CD4-positive, alpha-beta T cell treated with Interleukin-15 for 4 hours (primary cell): ENCODE measurements at places on chromosomes 3 and 15.

DNA sequence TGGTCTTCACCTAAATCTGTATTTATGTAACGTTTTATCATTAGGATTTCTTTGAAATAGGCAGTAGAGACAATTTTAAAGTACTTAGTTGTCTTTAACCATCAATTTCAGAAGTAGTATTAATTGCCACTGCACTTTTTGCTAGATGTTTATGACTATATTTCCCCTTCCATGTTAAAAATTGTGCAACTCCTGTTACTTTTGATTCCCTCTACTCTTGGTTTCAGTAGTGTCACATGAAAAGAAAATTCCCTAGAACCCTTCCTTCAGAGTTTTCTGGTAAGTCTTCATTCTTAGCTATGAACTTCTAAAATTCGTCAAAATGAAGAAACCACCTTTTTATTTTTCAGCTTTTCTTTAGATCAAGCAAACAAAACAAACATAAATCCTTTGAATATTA lies 7.1 kb downstream of the PIAS1 start:
- DNase-seq, result no peak

GRCh38 chr15:71167445-71168165 lies 52.3 kb downstream of the THSD4 start:
- DNase-seq, result no peak

- DNase-seq, result no peak
These were observed 157.9 kb upstream of the NUDT16 start for GRCh38 chr3:131223373-131224289.

DNA sequence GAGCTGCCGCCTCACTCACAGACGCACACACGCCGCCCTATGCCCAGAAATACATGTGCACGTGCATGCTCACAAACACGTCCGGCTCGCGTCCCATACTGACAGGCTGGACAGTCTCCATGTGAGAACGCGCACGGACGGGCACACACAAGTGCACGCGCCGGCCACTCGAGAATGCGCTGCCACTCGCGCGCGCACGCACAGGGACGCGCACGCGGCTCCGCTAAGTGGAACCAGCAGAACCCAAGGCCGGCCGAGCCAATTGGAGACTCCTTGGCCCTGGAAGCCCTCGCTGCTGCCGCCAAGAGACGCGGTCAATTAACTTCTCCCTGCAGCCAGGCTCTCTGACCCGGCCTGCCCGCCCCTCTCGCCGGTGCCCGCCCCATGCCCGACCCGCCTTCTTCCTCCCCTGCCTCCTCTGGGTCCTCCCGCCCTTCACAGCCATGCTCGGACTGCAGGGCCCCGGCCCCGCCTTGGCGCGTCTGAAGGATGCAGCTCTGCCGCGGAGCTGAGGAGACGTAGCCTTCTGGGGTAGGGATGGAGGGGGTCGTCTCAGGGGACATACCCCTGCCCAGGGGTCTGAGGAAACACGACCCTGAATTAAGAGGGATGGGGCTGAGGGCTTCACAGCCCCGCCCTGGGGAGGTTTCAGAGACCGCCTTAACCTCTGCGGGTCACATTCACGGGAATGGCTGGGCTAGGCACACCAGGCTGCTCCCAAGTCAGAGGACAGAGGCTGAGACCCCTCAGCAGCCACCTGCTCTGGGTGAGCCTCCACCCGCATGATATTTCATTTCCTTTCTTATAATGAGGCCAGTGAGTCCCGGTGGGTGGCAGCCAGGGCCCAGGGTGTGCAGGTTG lies 15.0 kb downstream of the PTH1R start:
- DNase-seq, result no peak

DNA sequence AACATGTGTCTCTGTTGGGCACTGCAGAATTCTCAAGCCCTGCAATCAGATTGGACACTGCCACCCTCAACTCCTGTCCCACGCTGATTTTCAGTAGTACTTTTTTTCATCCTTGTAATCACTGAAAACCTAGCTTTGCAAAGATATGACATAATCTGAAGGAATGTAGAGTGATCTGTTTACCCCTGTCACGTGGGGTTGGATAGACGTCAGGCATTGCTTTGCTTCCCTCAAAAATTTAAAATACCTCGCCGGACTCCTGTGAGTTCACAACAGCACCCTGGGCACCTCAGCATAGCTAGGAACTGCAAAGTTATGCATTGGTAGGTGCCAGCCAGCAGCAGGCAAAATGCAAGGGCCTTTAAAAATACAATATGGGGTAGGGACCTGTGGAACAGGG lies 71.1 kb upstream of the OXTR start:
- no peak for DNase-seq

- DNase-seq, result no peak
These were observed 49.3 kb upstream of the IGF2BP2 start for GRCh38 chr3:185874119-185874518.

DNA sequence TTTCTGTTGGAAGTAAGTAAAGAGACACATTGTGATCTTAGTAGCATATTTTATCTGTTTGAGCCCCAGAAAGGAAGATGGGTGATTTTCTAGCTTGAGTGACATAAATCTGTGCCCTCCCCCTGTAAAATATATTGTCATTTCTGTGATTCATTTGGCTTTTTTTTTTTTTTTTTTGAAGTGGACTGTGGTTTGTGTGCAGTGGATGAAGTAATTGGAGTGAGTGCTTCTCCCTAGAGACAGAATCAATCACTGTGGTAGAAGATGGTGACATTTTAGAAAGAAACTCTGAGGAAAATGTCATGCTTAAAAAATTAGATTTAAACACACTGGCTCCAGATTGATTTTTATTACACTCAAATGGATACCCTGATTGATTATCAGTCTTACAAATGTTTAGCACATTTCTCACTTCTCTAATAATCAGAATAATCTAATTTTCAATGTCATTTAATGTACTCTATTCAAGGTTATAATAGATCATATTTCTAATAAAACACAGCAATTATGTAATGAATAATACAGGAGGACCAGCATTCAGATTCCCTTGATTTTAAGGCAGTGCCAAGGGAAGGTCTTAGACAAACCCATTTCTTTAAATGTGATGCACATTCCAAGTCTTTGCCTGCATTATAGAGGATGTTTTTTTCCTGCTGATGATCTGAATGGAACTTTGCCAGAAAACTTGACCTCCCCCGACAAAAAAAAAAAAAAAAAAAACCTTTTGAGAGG lies 116.6 kb downstream of the TOP2B start:
- DNase-seq, result no peak

- DNase-seq, result no peak
These were observed 354.5 kb upstream of the SOX14 start for GRCh38 chr3:137409584-137409983.

DNA sequence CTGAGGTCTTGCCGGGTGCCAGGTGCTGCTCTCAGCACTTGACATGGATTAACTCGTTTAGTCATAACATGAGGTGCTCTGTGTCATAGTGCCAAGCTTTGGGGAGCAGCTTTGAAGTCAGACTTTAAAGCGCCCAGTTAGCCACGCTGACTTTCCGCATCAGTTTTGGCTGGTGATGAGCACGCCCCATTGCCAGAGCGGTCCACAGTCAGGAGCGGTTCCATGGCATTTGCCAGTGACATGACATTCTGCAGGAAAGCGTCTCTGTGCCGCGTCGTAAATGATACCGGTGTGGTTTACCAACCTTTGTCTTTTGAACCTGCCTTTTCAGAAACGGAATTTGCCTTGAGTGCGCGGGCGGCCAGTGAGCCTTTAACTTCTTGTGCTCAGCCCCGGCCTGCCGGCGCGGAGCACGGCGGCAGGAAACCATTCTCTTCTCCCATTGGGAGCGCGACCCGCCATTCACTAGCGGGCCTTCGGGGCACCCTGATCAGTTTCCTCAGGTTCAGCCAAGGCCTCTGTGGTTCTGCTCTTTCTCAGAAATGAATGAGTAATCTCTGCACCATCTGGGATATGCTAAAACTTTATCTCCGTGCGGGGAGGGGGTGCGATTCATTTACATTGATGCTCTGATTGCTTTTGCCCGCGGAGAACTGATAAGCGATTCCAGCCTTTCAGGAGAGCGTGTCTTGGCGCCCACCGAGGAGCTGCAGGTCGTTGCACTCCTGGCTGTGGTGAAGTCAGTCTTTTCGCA lies 1.7 kb upstream of the SLC2A2 start:
- DNase-seq, result peak; percentile 9

GRCh38 chr3:71582036-71582611 lies 1.4 kb downstream of the FOXP1 start:
- no peak for DNase-seq

DNA sequence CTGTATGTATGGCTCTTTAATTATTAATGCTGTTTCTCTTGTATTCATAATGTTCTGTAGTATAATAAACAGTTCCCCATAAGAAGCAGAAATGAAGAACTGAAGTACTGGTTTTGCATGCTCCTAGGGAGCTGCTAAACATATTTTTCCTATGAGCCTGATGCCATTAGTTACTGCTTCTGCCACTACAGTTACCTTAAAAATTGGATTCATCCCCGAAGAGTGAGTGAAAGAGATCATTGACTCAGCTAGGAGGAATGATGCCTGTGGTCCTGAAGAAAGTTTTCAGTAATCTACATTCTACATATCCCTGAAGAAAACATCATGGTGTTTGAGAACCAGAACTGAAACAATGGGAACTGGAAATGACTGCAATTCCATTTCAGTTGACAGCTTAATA lies 37.1 kb upstream of the ST3GAL6 start:
- DNase-seq, result no peak

GRCh38 chr3:184604615-184605290 lies 43.2 kb downstream of the EPHB3 start:
- no peak for DNase-seq

DNA sequence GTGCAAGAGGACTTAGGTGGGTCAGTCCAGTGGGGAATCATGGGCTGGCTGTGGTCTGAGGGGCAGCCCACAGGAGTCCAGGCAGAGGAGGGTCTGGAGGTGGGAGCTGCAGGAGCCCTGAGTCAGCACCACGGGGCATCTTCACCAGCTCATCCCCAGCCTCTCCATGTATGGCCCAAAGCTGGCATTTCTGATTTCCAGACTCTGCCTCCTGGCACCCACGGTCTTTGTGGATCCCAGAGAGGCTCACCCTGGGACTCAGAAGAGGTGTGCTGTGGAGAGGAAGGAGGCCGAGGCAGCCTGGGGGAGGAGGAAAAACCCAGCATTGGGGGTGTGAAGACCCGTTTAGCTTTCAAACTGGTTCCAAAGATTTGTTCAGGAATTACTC lies 64.5 kb upstream of the KLF13 start:
- DNase-seq, result no peak

GRCh38 chr15:37098468-37099318 lies 1.7 kb downstream of the MEIS2 start:
- DNase-seq, result no peak

- no peak for DNase-seq
These were observed 177.0 kb downstream of the OR4M2 start for GRCh38 chr15:22257047-22258008.

- DNase-seq, result no peak
These were observed 1.5 kb downstream of the CTDSPL start for GRCh38 chr3:37862903-37863815.

DNA sequence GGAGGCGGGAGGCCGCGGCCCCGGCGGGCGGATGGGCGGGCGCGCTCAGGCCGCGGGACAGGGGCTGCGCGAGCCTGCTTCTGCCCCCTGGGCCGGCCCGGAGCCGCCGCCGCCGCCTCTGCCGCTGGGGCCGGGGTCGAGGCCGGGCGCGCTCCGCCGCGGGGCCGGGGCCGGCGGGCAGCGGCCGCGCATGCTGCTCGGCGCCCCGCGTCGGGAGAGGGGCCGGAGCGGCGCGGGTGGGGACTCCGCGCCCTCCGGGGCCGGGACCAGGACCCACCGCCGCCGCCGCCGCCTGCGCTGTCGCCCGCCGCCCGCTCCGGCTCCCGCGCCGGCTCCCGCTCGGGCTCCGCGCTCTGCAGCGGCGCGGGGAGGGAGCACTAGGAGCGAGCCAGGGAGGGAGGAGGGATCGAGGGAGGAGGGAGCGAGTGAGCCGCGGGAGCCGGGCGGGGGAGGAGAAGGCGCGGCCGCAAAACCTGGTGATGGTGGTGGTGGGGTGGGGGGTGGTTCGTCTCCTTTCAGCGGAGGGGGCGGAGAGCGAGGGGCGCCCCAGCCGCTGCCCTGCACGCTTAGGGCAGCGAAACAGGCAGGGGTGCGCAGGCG lies at the start of gene LINGO1:
Gene LINGO1 (minus strand): TSS at position 379 of the 600 bp plus-strand sequence. CDS start 597 bp downstream, outside the sequence.
- DNase-seq, result no peak

DNA sequence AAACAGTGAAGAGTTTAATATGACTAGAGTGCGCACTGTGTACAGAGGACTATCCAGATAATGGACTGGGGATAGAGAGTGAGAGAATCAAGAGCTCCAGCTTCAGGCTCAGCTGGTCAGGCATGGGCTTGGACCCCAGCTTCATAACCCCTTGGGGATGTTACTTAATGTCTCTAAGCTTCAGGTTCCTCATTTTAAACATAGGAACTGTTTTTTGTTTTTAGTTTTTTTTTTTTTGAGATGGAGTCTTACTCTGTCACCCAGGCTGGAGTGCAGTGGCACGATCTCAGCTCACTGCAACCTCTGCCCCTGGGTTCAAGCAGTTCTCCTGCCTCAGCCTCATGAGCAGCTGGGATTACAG lies 9.9 kb upstream of the BRPF1 start:
- DNase-seq, result no peak

- DNase-seq, result peak; percentile 6
These were observed 26.9 kb upstream of the EHHADH start for GRCh38 chr3:185280572-185281365.

GRCh38 chr3:140359233-140359995 lies 318.4 kb upstream of the TRIM42 start:
- no peak for DNase-seq
